Nephron progenitor cell (in vitro differentiated cells): ENCODE measurements at places on chromosomes 1 and 21.

GRCh38 chr1:89525169-89525855, 683 bp downstream of the LRRC8B start:
- DNase-seq = peak; percentile 42

- no peak for DNase-seq
These were observed 174.1 kb downstream of the ACTL8 start for GRCh38 chr1:17929224-17929623.

GRCh38 chr1:87243573-87243972, 85.1 kb upstream of the LMO4 start:
- DNase-seq = no peak

GRCh38 chr1:14094611-14095400, 394.8 kb downstream of the PRDM2 start:
- DNase-seq = no peak

GRCh38 chr21:45085700-45086099, 11.3 kb downstream of the ADARB1 start:
- no peak for DNase-seq

- no peak for DNase-seq
These were observed 114.5 kb downstream of the HIVEP3 start for GRCh38 chr1:41804176-41804575.

- DNase-seq = peak; percentile 22
These were observed 486 bp downstream of the NIPAL3 start for GRCh38 chr1:24415910-24416665.

DNA sequence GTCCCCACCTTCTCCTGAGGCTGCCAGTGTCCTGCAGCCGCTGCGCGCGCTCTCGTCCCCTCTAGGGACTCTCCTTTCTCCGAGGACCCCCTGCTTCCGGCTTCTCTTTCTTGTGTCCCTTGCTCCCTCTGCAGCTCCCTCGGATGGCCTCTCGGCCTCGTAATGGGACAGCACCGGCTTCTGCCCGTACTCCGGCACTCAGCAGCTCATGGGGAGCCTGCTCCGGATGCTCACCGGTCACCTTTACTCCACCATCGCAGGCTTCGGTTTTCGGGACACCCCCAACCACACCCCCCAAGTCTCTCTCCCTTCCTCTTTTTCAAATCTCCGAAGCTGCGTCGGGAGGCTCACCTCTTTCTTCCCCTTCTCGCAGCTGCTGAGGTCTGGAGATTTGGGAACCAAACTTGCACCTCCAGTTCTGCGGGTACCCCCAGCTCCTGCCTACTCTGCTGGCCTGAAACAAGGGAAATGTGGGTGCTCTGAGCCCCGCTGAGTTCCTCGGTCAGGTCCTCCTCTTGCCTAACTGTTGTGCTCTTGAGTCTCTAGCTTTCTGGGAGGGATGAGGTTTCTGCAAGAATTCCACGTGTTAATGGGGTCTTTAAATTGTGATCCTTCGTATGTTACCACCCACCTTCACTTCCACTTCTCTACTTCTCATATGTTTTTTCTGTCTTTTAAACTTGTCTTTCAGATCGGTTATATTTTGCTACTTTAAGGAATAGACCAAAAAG, 930 bp downstream of the CDC14A start:
- DNase-seq = peak; percentile 62

GRCh38 chr21:23021481-23021880, 2023.3 kb downstream of the NCAM2 start:
- DNase-seq = no peak

GRCh38 chr1:174358344-174358743, 89.4 kb upstream of the GPR52 start:
- DNase-seq = no peak

GRCh38 chr1:70587872-70588366, 176.9 kb downstream of the CTH start:
- DNase-seq = no peak

- no peak for DNase-seq
These were observed 2.4 kb downstream of the PAQR7 start for GRCh38 chr1:25873120-25873519.

- DNase-seq = no peak
These were observed 163.3 kb downstream of the DHRS3 start for GRCh38 chr1:12454406-12455391.

- peak; percentile 56 for DNase-seq
These were observed 12.3 kb upstream of the NFASC start for GRCh38 chr1:204858363-204858821.

DNA sequence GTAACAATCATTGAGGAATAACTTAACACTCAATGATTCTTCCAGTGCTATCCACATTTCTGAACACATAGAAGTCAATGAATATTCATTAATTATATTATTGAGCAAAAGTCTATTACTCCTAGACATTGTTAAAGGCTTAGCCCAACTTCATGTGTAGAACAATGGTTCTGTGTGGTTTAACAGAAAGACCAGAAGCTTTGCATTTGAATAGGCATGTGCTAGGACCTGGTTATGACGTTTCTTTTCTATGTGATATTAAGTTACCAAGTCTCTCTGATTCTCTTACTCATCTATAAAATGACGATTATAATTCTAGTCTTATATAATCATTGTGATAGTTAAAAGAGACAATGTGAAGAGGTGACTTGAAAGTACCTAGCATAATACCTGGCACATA, 5.2 kb downstream of the NTMT2 start:
- DNase-seq = no peak

DNA sequence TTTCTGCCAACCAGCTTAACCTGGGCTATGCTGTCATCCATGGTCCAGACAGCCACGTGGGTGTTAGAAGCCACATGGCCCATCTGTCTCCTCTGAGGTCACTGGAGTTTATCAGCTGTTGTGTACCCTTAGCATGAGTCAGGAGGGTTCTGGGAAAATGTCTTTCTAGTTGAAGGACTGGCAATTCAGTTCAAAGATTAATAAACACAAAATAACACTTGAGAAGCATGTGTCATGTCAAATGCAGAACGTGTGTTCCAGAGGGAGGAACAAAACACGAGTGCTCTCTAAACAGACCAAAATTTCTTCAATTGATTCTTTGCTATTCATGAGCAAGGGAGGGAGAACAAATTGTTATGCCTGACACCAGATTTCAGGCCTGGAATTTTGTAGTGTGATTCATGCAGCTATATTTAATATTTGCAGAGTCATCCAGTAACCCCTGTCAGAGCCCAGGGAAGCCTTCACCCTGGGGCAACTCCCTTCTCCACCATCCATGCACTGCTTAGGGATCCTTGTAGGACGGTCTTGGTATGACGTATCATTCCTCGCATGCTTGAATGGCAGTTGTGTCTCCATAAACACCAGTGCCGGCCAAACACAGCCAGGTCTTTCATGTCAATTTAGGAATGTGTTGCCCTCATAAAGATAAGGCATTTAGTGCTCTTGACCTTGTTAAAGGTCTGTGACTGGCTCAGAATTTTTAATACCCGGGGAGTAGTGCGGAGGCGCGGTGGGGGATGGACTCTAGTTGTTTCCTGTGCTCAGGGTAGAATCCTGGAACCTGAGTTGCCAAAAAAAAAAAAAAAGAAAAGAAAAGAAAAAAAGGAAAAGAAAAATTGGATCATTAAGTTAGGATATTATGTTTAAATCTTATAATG, 27.7 kb upstream of the DYRK1A start:
- DNase-seq = peak; percentile 10

- no peak for DNase-seq
These were observed 429.8 kb upstream of the C1orf87 start for GRCh38 chr1:60503266-60503925.

DNA sequence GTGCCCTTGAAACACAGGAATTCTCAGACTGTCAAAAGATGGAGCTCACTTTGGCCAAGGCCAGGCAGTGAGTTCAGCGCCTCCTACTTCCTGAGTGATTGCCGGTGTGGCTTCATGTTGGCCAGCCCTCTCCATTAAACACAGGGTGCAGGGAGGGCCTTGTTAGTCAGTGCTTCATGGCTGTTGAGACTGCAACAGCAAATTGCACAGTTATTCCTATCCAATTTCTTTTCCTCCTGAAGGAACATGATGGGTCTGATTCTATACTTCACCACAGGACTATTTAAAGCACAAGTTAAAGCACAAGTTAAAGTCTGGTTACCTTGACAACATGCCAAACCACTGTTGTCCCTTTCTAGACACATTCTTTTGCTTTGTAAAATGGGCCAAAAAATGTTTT, 156.6 kb downstream of the SIPA1L2 start:
- DNase-seq = no peak

DNA sequence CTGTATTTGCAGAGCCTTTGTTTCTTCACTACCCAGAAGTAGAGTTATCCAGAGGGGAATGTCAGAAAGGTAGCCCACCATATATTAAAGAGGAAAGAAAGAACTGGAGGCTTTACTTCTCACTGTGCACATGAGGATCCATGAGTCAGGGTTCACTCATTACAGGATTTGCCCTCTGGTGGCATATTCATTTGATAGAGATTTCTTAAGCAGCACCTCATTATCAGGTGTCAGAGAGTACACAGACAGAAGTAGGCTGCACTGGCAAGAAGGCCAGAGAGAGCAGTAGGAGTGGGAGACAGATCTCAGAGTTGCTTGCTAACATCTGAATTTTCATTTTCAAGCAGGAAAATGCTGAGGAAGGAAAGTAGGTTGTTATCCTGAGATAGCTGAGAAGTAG, 123.8 kb downstream of the PIK3R3 start:
- no peak for DNase-seq

DNA sequence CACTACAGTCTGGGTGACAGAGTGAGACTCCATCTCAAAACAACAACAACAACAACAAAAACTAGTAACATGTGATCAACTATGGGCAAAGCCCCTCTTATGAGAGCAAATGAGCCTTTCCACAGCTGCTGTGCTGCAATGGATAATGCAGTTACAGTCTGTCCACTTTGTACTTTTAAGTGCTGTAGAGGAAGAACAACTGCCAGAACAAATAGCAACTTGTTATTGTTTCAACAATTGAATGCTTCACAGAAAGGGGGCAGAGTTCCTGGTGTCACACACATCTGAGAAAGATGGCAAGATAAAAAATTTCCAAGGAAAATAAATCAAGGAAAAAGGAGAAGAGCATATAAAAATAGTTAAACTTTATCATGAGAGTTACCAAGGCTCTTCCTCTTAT, 243.6 kb upstream of the DMRTA2 start:
- no peak for DNase-seq

- no peak for DNase-seq
These were observed 66.5 kb downstream of the ST3GAL3 start for GRCh38 chr1:43773821-43774220.

GRCh38 chr1:32063261-32063681, 9.5 kb upstream of the TMEM39B start:
- DNase-seq = no peak

DNA sequence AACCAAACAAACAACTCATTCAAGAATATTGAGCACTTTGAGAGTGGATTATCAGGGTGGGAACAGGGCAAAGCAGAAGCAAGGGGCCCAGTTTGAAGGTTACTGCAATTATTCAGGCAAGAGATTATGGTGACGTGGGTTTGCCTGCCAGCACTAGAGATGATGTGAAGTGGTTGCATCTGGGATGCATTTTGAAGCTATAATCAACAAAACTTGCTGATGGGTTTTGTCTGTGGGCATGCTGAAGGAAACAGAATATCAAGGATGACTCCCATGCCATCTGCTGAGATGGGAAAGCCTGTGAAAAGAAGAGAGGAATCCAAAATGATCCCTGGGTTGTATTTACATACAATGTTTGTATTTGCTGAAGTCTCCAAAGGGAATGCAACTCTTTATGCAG, 224.3 kb upstream of the GREM2 start:
- DNase-seq = no peak

- no peak for DNase-seq
These were observed 207.7 kb upstream of the GJB5 start for GRCh38 chr1:34547046-34547674.

DNA sequence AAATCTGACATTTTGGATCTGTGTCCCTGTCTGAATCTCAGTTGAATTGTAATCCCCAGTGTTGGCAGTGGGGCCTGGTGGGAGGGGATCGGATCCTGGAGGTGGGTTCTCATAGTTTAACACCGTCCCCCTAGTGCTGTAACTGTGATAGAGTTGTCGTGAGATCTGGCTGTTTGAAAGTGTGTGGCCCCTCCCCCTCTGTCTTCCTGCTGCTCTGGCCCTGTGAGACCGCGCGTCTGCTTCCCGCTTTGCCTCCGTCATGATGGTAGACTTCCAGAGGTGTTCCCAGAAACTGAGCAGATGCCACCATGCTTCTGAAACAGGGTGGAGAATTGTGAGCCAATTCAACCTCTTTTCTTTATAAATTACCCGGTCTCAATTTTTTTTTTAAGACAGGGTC, 25.0 kb downstream of the AGPAT3 start:
- DNase-seq = no peak

DNA sequence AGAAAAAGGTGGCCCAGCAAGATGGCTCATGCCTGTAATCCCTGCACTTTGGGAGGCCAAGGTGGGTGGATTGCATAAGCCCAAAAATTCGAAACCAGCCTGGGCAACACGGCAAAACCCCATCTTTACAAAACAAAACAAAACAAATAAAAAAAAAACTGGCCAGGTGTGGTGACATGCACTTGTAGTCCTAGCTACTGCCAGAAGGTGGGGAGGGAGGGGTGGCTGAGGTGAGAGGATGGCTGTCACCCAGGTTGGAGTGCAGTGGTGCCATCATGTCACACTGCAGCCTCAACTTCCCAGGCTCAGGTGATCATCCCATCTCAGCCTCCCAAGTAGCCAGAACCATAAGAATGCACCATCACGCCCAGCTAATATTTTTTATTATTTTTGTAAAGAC, 22.8 kb downstream of the RERE start:
- no peak for DNase-seq

DNA sequence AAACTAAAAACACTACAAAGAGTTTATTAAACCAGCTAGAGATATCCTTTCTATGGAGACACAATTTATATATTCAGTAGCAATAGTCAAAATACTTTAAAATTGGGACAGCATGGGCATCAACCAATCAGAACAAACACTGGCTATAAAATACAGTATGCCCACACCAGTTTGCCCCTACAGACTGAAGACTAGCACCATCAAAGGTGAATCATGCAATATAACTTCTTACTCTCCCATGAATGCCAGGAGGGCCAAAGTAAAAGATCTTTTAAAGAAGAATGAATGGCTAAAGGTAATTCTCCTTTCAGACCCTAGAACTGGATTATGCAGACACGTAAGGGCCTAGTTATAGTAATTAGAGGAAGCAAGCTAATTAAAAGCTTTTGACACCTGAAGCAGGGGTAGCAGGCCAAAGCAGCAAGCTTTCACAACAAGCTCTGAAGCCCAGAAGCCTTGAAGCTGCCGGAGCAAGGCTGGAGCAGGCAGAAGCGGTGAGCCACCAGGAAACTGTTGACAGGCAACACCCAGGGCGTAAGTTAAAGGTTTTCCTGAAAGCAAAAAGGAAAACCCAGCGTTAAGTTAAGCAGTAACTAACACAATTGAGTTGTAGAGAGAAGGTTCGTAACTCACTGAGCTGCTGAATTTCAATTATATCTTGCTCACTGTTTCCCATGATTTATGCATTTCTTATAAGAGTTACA, 99.3 kb downstream of the CDC42BPA start:
- DNase-seq = no peak

GRCh38 chr1:43021547-43022474, 63.1 kb upstream of the SLC2A1 start:
- no peak for DNase-seq
